ENCODE measurements at places on chromosomes 1 and 21.

GRCh38 chr1:19418503-19418971 lies 66.8 kb downstream of the CAPZB start:
- DNase-seq = peak; percentile 77

DNA sequence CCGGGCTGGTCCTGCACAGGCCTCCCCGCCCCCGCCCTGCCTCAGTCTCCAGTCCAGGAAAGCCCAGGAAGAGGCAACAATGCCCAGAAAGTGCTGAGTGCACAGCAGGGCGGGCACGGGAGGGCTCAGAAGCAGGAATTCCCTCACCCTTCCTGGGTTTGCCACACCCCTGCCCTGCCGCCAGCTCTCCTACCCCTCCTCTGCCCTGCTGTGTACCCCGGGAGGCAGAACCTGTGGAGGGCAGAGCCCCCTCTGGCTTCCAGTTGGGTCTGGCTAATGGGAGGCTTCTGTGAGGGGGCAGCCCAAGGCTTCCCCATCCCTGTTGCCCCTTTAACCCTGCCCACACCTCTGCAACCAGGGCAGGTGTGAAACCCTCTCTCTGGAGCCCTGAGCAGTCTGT lies 47.5 kb upstream of the CSF3R start:
- no peak for DNase-seq

GRCh38 chr1:212040629-212041412 lies 5.3 kb downstream of the DTL start:
- no peak for DNase-seq

DNA sequence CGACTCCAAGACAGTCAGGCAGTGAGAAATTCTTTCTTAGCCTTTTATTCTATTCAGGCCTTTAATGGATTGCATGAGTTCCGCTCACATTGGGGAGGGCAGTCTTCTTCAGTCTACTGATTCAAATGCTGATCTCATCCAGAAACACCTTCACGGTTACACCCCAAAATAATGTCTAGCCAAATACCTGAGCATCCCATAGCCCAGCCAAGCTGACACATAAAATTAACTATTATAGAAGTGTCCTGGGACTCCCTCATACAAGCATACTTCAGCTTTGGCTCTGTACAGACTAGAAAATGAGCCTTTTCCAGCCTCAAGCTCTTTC lies 3.6 kb upstream of the SLC16A4 start:
- DNase-seq = no peak

GRCh38 chr1:193415256-193415655 lies 228.8 kb upstream of the B3GALT2 start:
- no peak for DNase-seq

GRCh38 chr1:207822602-207823451 lies 71.0 kb downstream of the CD46 start:
- peak; percentile 53 for DNase-seq

DNA sequence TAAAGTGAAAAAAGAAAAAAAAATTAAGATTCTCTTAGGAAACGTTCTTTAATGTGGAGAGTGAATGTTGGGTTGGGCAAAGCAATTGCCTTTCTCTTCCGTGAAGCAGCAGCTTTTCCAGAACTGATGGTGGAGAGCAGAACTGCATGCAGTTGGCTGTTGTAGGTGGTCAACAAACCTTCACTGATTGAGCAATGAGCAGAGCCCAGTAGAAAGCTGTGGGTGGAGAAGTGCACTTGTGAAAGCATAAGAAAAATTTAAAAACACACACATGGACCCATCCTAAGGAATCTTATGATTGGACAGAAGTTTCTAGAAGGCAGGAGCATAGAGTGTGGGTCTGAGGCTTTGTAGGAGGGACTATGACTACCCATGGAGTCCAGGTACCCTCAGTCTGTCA lies 4.5 kb downstream of the PRELP start:
- peak; percentile 86 for DNase-seq

- no peak for DNase-seq
Observed at GRCh38 chr1:198106011-198106410, 50.8 kb upstream of the NEK7 start.

DNA sequence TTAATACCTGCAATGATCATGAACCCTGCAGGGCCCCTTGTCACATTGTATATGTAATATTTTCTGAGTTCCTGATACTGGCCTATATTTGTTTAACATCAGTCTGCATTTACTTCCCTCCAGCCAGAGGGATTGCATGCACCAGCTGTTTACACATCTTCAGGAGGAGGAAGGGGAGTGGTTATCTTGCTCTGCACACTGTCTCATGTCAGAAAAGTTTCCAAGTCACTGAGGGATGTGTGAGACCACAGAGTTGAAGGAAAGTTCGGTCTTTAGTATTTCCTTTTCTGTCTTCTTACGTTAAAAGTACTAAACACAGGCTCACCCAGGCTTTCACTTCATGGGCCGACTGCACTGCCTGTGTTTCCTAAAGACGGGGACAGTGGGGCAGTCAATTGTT lies 574.1 kb downstream of the LMO4 start:
- DNase-seq = peak; percentile 7

DNA sequence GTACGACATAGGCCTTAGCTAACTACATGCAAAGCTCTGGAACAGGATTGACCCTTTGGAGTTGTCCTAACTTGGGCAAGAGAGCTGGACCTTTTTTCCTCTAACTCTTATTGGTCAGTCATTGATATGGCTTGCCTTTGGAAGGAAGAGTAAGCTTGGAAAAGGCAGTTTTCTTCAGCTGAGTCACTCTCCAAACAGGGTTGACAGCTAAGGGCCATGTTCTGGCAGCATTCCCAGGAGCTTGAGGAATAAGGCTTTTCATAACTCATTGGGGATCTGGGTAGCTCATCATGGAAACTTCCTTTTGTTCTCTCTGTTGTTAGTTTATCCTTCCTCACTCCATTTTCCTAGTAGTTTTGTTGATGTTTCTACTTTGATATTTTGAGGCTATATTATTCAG lies 14.5 kb upstream of the ERRFI1 start:
- DNase-seq = peak; percentile 99

- no peak for DNase-seq
Observed at GRCh38 chr1:209822706-209823105, 5.1 kb upstream of the UTP25 start.

GRCh38 chr1:50208756-50209155 lies 100.0 kb downstream of the ELAVL4 start:
- no peak for DNase-seq

DNA sequence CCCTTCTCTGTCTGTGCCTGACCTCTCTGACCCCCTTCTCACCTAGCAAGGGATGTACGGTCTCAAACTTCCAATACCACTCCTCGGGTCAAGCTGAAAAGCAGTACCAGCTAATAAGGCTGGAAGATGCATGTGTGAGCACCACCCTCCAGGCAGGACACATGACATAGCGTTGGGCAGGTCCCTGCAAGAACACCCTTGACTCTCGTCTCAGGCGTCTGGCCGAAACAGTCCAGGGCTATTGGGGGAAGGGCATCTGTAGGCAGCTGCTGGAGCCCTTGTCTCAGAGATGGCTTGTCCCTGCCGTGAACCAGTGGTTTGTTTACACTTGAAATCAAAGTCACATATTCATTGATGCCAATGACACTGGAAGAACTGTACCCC lies 56.5 kb downstream of the CD46 start:
- DNase-seq = no peak

DNA sequence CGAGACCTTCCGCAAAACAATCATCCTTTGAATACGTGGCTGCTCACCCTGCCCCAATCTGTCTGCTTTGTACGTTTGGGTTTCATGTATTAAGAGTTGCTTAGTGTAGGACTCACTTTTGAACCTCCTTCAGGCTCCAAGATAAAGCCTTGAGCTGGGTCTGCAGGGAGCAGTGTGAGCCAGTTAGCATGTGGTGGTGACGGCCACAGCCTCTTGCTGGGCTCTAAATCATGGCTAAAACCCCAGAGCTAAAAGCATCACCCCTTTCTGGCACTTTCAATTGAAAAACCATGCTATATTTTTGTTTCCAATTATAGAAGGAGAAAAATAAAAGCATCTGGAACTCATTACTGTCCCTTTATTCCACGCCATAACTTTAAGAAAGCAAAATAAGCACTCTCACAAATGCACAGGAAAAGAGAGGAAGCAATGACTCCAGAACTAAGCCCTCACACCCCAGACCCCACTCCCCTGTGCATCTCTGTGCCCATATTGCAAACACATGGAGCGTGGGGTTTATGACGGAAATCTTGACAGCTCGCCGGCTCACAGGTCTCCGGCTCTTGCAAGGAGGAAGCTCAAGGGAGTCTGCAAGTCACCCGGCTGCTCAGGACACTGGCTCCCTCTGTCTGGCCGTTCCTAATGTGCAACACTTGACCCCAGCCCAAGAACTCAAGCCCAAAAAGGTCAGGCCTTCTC lies 135.5 kb downstream of the MIS18A start:
- peak; percentile 53 for DNase-seq

DNA sequence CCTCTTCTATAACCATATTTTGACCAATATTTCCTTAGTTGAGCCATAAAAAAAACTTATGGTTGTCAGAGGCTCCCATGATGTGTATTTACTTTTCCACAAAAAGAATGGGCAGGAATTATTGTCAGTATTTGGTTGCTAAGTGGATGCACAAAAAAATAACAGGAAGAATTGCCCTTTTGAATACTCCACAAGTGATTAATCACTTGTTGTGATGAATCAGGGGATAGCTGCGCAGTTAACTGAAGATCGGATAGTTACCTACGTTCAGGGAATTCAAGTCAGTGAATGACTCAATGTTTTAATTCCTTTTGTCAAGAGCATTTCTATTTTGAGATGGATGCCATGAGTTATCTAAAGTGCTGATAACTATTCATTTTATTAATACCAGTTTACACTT lies 785.2 kb upstream of the B3GALT2 start:
- DNase-seq = no peak

DNA sequence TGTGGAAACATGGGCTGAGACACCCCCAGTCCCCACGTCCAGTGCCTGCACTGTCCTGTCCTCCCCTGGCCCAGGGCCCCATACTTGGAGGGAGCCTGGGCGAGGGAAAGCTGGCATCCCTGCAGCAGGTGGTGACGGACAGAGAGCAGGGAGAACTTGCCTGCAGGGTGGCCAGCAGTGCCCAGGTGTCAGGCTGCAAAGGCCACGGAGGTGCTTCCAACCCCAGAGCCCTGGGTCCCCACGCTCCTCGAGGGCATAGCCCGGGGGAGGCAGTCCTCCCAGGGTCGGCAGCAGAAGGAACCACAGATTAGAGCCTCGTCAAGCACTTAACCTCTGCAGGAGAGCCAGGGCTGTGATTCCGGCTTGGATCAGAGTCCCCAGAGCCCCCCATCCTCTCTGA lies 77.5 kb downstream of the ARHGEF16 start:
- DNase-seq = no peak

DNA sequence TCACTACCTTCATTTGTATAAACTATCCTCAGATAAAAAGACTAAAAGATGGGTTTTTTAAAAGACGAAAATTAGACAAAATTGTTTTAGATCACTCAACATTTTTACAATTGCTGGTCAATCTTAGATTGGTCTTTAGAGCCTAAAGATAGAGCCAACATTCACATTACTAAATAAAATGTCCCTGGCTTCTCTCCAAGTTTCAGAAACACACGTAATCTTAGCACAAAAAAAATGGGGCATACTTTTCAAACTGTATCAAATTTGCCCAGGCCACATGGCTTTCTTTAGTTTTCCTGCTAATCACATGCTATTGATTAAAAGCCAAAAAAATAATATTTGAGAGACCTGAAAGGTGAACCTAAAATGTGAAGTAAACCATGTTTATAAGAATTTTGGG lies 288.1 kb downstream of the DPYD start:
- no peak for DNase-seq
